Aorta (tissue), 5 donors: ENCODE measurements at places on chromosomes 13 and 19. TPM values are rescaled to one million over a fixed set of nuclear protein-coding genes. Genes with fewer than 3 reads are reported as not detected.

The TINCR gene
- total RNA-seq: 1.1 TPM

The SLC27A5 gene
- total RNA-seq: 9.8 TPM

The CGB2 gene
- total RNA-seq: not detected

The GYS1 gene
- 47.5 TPM for total RNA-seq

The FRY gene
- 328 TPM for total RNA-seq

The GPR18 gene
- total RNA-seq: 0.24 TPM

The TLE6 gene
- 0.65 TPM for total RNA-seq
